ENCODE measurements at places on chromosomes 7 and 10. TPM values are rescaled to one million over a fixed set of nuclear protein-coding genes. Genes with fewer than 3 reads are reported as not detected.

DNA sequence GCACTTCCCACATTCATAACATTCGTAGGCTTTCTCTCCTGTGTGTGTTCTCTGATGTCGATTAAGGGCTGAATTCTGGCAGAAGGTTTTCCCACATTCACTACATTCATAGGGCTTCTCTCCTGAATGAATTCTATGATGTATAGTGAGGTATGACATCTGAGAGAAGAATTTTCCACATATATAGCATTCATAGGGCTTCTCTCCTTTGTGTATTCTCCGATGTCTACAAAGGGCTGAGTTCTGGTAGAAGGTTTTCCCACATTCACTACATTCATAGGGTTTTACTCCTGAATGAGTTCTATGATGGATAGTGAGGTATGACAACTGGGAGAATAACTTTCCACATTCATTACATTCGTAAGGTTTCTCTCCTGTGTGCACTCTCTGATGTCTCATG is 15.6 kb downstream of the ZNF12 start:
- DNase-seq: no peak

DNA sequence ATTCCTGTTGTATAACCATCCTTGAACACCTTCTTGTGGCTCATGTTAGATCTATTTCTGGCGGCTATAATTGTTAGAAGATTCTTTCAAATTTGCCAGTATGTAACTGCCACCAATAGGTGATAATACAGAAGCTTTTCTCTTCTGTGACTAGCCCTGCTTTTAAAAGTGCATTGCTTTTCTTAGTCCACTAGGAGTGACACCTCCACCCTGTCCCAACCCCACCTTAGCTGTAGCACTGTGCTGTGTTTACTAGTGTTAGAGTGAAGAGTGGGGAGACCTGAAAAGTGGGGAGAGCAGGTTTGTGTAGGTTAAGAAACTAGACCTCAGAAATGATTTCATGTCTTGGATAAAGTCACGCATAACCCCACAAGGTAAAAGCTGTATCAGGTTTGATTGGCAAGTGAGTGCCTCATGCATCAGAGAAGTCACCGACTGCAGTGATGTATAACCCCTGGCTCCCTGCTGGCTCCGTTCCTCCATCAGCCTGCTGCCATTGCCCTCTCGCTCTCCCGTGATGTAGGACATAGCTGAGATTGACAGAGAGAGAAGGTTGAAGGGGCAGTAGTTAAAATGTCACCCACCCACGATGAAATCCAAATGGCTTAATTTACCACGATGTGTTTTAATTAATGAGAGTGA is 12.5 kb downstream of the NPVF start:
- DNase-seq: no peak

Gene SLIT1
- total RNA-seq: under 0.01 TPM

GRCh38 chr7:112350585-112350984 is 99.7 kb upstream of the IFRD1 start:
- no peak for DNase-seq

Gene MPP7
- 11.5 TPM for total RNA-seq

GRCh38 chr7:43727494-43727893 is 1.8 kb downstream of the COA1 start:
- DNase-seq: no peak

DNA sequence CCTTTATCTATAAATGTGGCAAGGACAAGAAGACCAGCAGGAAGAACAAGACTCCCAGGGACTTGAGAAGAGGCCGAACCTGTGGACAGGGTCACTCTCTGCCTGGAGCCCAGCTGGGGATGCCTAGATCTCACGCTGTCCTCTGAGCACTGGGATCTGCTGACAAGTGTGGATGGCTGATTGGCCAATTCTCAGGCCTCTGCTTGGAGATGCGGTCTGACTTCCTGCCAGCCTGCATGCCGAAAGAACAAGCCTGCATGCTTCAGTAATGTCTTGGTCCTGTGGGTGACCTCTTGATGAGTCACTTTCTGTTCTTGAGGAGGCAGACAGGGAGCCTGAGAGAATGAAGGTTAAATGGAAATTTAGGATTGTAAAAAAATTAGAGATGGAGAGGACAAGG is 84.7 kb downstream of the TMEM178B start:
- DNase-seq: no peak

DNA sequence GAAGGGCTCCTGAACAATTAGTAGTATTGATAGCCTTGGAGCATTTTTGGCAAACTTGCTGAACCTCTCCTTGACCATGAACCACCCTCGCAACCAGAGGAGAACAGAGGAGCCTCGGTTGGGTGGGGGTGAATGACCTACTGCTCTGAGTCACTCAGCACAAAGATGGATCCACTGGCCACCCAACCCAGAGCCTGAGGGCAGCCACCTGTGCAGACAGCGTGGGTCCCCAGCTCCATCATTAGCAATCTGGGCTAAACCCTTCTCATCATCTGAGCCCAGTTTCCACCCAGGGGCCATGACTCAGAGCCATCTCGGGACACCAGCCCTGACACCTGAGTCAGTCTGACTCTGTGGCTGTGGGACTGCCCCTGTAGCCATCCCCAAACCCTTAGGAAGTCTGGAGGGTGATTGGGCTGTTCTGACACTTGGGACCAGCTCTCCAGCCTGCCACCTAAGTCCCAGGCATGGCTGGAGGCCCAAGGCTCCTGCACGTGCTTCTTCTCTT is 171.8 kb upstream of the GPR26 start:
- no peak for DNase-seq

DNA sequence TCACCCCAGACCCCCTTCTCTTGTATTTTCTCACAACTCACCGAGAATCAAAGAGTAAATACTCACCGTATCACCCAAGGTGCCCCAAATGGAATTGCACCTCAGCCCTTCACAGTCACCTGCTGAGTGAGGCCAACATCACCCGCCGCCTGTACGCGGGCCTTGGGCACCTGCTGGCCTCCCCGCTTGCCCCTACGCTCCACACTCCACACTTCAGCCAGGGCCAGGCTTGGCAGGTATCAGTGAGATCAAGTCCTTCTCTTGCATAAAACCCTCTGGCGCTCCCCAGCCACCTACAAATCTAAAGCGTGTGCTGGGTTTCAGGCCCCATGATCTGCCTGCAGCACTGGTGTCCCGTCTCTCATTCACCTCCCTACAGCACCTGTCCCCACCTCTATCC is 300.6 kb downstream of the GFRA1 start:
- DNase-seq: no peak

Gene CYP2C19
- not detected for total RNA-seq

DNA sequence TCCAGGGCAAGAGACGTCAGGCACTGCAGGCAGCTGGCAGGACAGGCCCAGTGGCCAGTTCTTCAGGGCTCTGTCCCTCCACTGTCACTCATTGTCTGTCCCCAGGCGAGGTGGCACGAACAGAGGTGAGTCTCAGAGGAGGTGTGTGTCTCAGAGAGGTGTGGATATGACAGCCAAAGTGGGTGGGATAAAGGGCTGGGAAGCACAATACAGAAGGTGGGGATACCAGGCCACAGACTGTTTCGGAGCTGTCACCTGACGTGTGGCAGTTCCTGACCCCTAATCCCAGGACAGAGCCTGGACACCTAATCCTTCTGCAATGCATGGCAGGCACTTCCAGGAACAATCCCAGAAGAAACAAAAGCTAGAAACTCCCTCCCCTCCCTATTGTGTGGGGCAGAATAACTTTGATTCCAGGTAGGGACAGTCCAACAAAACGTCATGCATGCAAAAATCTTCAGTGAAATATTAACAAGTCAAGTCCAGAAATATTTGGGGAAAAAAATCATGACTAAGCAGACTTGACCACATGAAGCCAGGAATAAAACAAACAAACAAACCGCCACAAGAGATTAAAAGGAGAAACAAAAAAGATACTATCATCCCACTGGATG is 11.6 kb downstream of the KLRG2 start:
- no peak for DNase-seq

Gene PNLIPRP3
- total RNA-seq: under 0.01 TPM

- no peak for DNase-seq
These were observed 46.9 kb upstream of the SFMBT2 start for GRCh38 chr10:7457478-7458316.

Measured in dermis microvascular lymphatic vessel endothelial cell (primary cell).